ENCODE measurements at places on chromosomes 12 and 14. TPM values are rescaled to one million over a fixed set of nuclear protein-coding genes. Genes with fewer than 3 reads are reported as not detected.

DNA sequence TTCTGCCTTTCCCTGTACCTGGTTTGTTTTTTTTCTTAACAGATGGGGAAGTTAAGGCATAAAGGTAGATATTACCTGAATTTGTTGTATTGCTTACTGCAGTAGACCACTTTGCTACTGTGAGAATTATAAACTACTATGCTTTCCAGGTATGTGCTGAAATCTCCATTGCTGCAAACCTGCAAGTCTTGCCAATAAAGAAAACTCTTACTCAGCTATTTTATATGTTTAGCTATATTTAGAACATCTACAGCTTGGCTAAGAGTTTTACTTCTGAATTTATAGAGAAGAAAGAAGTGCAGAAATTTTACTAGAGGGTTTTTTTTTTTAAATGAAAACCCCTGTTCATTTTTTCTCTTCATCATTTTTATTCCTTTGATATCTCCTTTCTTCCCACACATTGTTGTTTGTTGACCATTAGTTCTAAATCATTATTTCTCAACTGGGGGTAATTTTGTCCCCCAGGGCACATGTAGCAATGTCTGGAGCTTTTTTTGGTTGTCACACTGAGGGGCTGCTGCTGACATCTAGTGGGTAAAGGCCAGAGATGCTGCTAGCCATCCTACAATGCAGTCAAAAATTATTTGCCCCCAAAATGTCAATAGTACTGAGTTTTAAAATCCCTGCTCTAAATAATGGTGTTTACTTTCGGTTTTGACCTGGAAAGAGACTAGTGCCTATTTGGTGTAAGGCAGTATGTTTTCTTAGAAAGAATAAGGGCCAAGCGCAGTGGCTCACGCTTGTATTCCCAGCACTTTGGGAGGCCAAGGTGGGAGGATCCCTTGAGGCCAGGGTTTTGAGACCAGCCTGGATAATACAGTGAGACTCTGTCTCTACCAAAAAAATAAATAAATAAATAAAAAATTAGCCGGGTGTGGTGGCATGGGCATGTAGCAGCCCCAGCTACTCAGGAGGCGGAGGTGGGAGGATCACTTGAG, 48.6 kb downstream of the PCNX1 start:
- no peaks in the 10 kb centered on the region for H3K27me3 ChIP-seq
- no peak overlapping the region for H3K4me3 ChIP-seq
- peaks cover 6% of the 10 kb centered on the region for H3K4me1 ChIP-seq

GRCh38 chr12:89706986-89707702, 1.5 kb downstream of the ATP2B1 start:
- peaks cover 27% of the 10 kb centered on the region for H3K4me1 ChIP-seq
- H3K27me3 ChIP-seq: no peaks in the 10 kb centered on the region
- DNase-seq: peak; percentile 73
- peak overlapping the region; percentile 90 for H3K27ac ChIP-seq
- H3K36me3 ChIP-seq: no peaks in the 10 kb centered on the region

The TTC6 gene
- not detected for total RNA-seq

DNA sequence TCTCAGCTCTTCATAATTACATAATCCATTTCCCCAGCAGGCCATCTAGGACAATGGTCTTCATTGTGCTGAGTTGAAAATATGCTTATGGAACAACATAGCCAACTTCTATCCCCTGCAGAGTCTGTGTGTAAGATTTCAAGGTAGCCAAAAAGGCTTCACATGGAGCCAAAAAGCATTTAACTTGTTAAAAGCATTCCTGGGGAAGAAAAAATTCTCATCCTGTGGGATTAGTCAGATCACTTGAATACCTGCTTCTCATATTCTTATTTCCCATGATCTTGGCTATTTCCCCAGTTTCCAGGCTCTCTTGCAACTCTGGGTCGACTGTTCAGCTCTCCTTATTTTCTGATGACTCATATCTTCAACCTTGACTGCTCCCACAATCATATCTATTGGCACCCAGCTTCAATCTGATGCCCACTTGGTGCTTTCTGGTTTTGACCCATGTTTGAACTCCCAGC, 178.9 kb downstream of the KLHL28 start:
- H3K4me3 ChIP-seq: no peak overlapping the region
- no peak overlapping the region for H3K27ac ChIP-seq
- H3K36me3 ChIP-seq: no peaks in the 10 kb centered on the region
- peak; percentile 2 for DNase-seq
- H3K27me3 ChIP-seq: no peaks in the 10 kb centered on the region

DNA sequence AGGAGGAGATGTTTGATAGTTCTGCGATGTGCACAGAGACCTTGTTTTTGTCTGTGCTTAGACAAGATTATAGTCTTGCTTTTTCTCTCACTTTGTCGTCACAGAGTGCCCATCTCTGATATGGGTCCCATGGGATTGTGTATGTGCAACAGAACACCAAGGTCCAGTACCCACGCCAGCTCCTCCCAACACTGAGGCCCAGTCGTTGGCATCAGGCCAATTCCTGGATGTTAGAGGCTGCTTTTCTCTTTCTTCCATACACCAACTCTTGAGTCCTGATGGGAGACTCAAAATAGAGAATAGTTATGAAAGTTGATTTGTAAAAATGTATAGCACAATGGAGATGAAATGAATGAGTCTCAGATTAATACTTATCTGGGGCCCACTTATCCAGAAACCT, 22.7 kb upstream of the PRMT8 start:
- no peak overlapping the region for H3K27ac ChIP-seq
- no peaks in the 10 kb centered on the region for H3K36me3 ChIP-seq
- peaks cover 9% of the 10 kb centered on the region for H3K27me3 ChIP-seq
- no peak for DNase-seq

- no peaks in the 10 kb centered on the region for H3K36me3 ChIP-seq
- H3K27ac ChIP-seq: no peak overlapping the region
- no peaks in the 10 kb centered on the region for H3K27me3 ChIP-seq
- H3K4me1 ChIP-seq: no peaks in the 10 kb centered on the region
- DNase-seq: no peak
These were observed 8.3 kb downstream of the CDKL1 start for GRCh38 chr14:50388256-50388931.

- no peaks in the 10 kb centered on the region for H3K36me3 ChIP-seq
- no peak overlapping the region for H3K4me3 ChIP-seq
These were observed 96.6 kb downstream of the NKX2-1 start for GRCh38 chr14:36423430-36423829.

GRCh38 chr14:100372357-100373048, 49.4 kb downstream of the SLC25A47 start:
- H3K27me3 ChIP-seq: no peaks in the 10 kb centered on the region
- no peak overlapping the region for H3K27ac ChIP-seq
- no peak for DNase-seq
- peaks cover 19% of the 10 kb centered on the region for H3K36me3 ChIP-seq
- H3K4me3 ChIP-seq: peak overlapping the region; percentile 94

DNA sequence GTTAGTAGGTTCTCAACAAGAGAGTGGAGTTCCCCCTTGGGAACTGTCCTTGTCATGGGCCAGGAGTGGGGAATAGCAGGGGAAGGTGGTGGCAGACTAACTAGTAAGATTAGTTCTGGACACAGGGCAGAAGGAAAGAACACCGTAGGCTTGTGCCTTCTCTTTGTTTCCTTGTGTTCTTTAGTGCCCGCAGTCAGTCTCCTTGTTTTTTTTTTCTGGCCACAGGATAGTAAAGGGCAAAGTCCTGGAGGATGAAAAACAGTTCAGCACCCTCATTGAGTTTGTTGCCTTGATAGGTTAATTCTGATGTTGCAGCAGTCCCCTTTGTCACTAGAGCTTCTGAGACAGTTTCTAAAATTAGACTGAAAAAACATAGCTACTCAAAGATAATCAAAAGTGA, 8.4 kb downstream of the PEX5 start:
- no peak overlapping the region for H3K4me3 ChIP-seq
- no peaks in the 10 kb centered on the region for H3K4me1 ChIP-seq
- no peak overlapping the region for H3K27ac ChIP-seq
- no peaks in the 10 kb centered on the region for H3K27me3 ChIP-seq
- 0 out of 2 replicates have a peak, but pooled peaks cover 14% of the 10 kb centered on the region for H3K36me3 ChIP-seq

The GUCY2C gene
- total RNA-seq: not detected

The PLEKHD1 gene
- not detected for total RNA-seq

DNA sequence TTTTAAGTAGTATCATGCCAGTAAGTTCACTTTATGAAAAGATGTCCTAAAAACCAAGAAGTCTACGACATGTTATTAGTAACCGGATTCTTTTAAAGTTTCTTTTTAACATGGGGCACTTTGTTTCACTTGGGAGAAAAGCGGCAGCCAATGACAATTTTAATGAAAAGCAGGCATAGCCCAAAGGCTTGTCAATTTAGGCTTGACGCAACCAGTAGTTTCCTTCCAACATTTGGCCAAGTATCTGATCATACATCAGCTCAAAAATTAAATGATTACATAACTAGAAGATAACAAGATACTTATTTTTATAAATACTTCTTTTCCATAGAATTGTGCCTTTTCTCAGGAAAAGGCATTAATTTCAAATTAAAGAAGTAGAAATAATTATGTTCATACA, 112.8 kb downstream of the TXNDC16 start:
- no peak for DNase-seq
- no peaks in the 10 kb centered on the region for H3K36me3 ChIP-seq
- H3K27ac ChIP-seq: no peak overlapping the region
- H3K4me1 ChIP-seq: peaks cover 6% of the 10 kb centered on the region

DNA sequence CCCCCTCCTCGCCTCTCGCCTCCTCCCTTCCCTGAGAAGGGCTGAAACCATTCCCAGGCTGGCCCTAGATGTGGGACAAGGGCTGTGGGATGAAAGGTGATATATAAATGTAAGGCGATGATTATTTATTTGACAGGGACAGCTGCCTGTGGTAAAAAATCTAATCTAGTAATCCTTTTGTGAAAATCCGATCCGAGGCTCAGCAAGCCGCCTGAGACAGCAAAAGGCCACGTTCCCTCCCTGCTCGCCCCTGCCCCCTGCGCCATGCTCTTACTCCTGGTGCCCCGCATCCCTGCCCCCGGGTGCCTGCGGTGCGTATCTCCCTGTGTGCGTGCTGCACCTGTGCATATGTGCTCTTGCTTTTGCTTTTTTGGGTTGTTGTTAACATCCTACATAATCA, 65.2 kb downstream of the TSPAN9 start:
- DNase-seq: no peak
- no peaks in the 10 kb centered on the region for H3K36me3 ChIP-seq
- H3K4me3 ChIP-seq: no peak overlapping the region

GRCh38 chr14:78653173-78653572, 483.0 kb downstream of the NRXN3 start:
- no peaks in the 10 kb centered on the region for H3K36me3 ChIP-seq
- H3K4me3 ChIP-seq: no peak overlapping the region
- H3K27me3 ChIP-seq: no peaks in the 10 kb centered on the region

- no peaks in the 10 kb centered on the region for H3K27me3 ChIP-seq
- H3K4me1 ChIP-seq: peaks cover 16% of the 10 kb centered on the region
- DNase-seq: no peak
These were observed 353.0 kb downstream of the RAD51B start for GRCh38 chr14:68172627-68173026.

GRCh38 chr12:68572661-68573060, 38.0 kb upstream of the RAP1B start:
- H3K4me3 ChIP-seq: no peak overlapping the region
- peaks cover 9% of the 10 kb centered on the region for H3K4me1 ChIP-seq
- DNase-seq: peak; percentile 31
- H3K27ac ChIP-seq: no peak overlapping the region
- no peaks in the 10 kb centered on the region for H3K27me3 ChIP-seq

- no peaks in the 10 kb centered on the region for H3K36me3 ChIP-seq
- no peaks in the 10 kb centered on the region for H3K27me3 ChIP-seq
- no peak overlapping the region for H3K4me3 ChIP-seq
- H3K27ac ChIP-seq: peak overlapping the region; percentile 33
- peaks cover 14% of the 10 kb centered on the region for H3K4me1 ChIP-seq
These were observed 589.0 kb downstream of the C12orf50 start for GRCh38 chr12:87439990-87440827.

The TRPV4 gene
- 1.6 TPM for total RNA-seq
